Omental fat pad (tissue), 4 donors: ENCODE measurements at places on chromosomes 1 and 21. TPM values are rescaled to one million over a fixed set of nuclear protein-coding genes. Genes with fewer than 3 reads are reported as not detected.

Gene ARHGEF16
- 3.2 TPM for total RNA-seq

Gene KCNT2
- 7.1 TPM for total RNA-seq

Gene LRRC39
- 1.0 TPM for total RNA-seq

Gene LCE1E
- total RNA-seq: not detected

Gene MAP3K21
- 5.5 TPM for total RNA-seq

Gene NTRK1
- 1.6 TPM for total RNA-seq

Gene CCDC27
- not detected for total RNA-seq

Gene TMEM54
- 16.2 TPM for total RNA-seq

Gene DPH2
- 67.5 TPM for total RNA-seq

Gene PCBP3
- 26.8 TPM for total RNA-seq

Gene CDA
- 3.5 TPM for total RNA-seq

Gene NCMAP
- not detected for total RNA-seq

Gene FAM89A
- 290 TPM for total RNA-seq

Gene CELA2B
- not detected for total RNA-seq

Gene SLC6A9
- 3.1 TPM for total RNA-seq

Gene NBL1
- total RNA-seq: 97.9 TPM

Gene SH2D2A
- 3.2 TPM for total RNA-seq

Gene OR6N1
- not detected for total RNA-seq

Gene KRTAP10-9
- not detected for total RNA-seq

Gene SUSD4
- total RNA-seq: 3.2 TPM

Gene CYP4A11
- 0.79 TPM for total RNA-seq

Gene SLAMF7
- total RNA-seq: 1.4 TPM

Gene DNASE2B
- total RNA-seq: 1.3 TPM

Gene CR1
- 29.2 TPM for total RNA-seq

Gene LCE3E
- total RNA-seq: not detected

Gene SLC16A4
- total RNA-seq: 9.7 TPM

Gene KCTD3
- total RNA-seq: 43.9 TPM

Gene ACTN2
- 5.3 TPM for total RNA-seq

Gene CCDC17
- 3.1 TPM for total RNA-seq

Gene MPL
- total RNA-seq: not detected

Gene PTPN14
- 27.1 TPM for total RNA-seq

Gene RAB3B
- under 0.01 TPM for total RNA-seq

Gene KRTAP19-3
- not detected for total RNA-seq

Gene LACTBL1
- not detected for total RNA-seq

Gene CD1C
- total RNA-seq: not detected

Gene LRRC71
- total RNA-seq: not detected

Gene KRTAP19-1
- total RNA-seq: not detected

Gene SPRR2B
- total RNA-seq: not detected

Gene TIAM1
- total RNA-seq: 7.3 TPM

Gene RHBG
- total RNA-seq: not detected

Gene CRP
- total RNA-seq: not detected

Gene RYR2
- 1.3 TPM for total RNA-seq

Gene MIXL1
- total RNA-seq: not detected

Gene ADAMTS5
- 65.9 TPM for total RNA-seq

Gene L1TD1
- total RNA-seq: 0.13 TPM

Gene SELENBP1
- 182 TPM for total RNA-seq

Gene PSEN2
- 29.1 TPM for total RNA-seq

Gene KCNA3
- total RNA-seq: 3.5 TPM

Gene RBM11
- total RNA-seq: 1.2 TPM

Gene RGS4
- total RNA-seq: 3.2 TPM

Gene CSMD2
- total RNA-seq: 0.60 TPM
